PC-9 (cell line): ENCODE measurements at places on chromosomes 1 and 21.
A peak's percentile ranks its signal among the peaks of the same experiment; 100 is the strongest.

DNA sequence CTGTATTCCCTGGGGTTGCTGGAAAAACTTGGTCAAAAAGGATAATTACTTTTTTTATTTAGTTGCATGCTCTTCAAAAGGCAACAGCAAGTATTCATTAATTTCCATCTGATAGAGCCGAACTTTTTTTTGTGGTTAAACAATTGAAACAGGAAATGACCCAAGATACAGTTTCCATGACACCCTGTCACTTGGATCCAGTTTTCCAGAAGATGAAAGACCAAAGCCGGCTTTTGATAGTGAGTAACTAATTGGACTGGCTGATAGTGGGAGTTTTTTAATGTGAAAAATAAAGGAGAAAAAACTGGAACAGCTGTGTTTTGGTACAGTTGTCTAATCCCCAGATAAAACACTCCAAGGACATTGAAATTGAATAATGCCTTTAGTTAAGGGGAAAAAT, 33.0 kb downstream of the CACHD1 start:
- no peak for DNase-seq

DNA sequence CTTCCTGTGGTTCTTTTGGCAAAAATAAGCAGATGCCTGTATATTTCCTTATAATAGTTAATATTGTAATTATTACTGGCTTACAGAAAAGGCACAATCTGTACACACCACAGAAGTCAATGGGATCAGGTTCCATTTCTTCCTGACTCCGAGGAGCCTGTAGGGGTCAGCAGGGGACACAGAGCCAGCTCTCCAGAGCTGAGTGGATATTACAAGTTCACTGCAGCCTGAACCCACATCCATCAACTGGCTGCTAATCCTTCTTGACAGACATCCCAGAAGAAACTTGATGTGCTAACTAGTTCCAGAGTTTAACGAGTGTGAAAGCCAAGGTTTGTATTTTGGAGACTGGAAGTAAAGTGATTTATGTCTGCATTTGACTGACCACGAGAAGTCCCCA, 203.8 kb downstream of the LMX1A start:
- peak; percentile 56 for DNase-seq

- DNase-seq, result peak; percentile 37
Measured at GRCh38 chr1:227388214-227389168, 70.2 kb upstream of the CDC42BPA start.

GRCh38 chr21:17631195-17631594, 18.5 kb upstream of the BTG3 start:
- DNase-seq, result no peak

DNA sequence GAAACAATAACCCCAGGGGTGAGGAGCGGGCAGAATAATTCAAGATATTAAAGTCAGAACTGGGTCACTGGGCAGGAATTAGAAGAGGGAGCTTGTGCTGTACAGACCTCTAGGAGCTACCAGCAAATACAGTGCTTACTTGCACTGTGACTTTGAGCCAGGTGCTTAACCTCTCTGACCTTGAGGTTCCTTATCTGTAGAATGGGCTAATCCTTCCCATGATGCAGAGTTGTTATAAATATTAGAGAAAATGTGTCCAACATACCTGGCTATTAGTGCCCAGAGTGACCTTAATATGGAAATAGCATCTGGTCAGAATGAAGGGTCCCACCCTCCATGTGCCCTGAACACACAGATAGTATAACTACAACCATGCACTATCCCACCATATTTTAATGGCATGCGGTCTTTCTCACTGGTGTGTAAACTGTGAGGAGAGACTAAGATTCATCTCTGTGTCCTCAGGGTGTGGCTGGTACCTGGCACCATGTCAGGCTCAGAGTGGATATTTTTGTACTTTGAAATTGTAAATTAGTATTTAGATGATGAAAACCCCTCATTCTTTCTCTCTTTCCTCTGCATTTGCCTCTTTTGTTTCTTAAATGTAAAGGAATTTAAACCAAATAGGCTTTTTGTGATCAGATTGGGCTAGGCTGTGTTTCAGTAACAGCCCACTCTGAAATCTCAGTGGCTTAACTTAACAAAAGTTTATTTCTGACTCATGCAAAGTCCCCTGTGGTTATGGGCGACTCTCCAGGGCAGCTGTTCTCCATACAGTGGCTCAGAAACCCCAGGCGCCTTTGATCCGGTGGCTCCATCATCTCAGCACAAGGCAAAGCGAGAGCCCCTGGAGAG, 60.0 kb upstream of the ROR1 start:
- DNase-seq, result peak; percentile 37

DNA sequence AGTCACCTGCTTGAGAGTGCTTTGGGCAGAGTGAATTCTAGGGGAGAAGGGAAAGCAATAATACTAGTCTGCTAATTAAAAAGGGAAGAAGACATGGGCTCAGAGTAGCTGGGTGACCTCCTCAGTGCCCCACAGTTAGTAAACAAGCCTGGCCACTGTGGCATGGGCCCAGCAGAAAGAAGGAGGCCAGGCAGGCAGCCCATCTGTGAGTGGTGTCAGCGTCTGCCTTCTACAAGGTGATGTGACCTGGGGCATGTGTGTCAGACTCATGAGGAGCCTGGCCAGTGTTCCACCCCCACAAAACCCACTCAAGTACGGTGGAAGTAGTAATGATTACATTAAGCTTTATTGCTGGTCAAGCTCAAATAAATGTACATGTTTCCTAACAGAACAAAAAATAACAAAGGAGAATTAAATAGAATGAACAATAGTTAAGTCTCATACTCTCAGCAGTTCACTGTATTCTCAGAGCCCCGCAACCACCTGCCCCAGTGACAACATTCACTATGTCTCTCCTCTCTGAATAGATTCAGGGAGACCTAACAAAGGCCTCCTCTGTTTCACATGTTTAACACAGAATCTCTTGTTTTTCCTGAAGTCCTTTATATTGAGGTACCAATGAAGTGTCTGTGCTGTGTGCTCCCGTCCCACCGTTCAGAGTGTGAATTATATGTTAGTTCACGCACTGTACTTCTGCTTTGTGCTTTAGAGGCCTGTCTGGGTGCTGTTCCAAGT, 32.5 kb downstream of the SLC22A15 start:
- no peak for DNase-seq

- no peak for DNase-seq
Measured at GRCh38 chr1:163107655-163108054, 38.5 kb downstream of the RGS4 start.

DNA sequence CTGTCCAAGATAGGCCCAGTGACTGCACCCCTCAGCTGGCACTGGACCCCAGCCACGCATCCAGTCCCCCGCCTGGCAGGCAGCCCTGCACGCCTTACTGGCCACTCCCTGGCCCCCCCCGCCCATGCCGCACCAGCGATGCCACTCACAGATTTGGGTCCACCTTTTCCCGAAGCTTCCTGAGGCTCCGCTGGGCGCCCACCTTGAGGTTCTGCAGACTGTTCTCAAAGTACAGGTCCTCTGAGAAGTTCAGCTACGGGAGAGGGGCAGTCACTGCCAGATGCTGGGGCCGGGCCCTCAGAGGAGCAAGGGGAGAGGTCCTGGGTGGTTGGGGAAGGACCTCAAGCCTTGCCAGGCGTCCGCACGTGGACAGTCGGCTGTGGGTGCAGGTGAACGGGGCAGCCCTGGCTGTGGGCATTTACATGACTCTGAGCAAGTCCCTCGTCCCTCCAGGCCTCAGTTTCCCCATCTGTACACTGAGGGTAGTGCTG, 8.1 kb downstream of the PRXL2B start:
- no peak for DNase-seq

DNA sequence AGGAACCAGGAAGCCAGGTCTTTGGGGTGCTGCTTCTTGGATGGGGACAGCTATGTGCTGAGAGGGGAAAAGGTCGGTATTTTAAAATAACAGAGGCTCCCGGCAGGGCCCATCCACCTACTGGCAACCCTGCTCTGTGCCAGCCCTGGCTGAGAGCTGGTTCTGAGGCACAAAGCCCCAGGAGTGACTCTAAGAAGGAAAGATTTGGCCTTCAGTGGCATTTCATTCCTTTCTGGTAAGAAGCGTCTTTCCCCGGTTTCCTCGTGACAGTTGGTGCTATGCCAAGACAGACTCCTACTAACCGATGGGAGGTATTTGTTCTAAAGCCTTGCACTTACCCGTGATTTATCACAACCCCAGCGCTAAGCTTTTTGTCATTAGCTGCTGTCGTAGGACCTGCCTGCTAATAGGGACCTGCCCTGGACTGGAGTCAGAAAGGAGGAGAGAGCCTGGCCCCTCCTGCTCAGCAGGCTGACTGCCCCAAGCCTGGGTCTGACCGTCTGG, 123.1 kb upstream of the ADAR start:
- DNase-seq, result no peak

GRCh38 chr1:171251952-171252300, 3.6 kb downstream of the FMO1 start:
- DNase-seq, result no peak

DNA sequence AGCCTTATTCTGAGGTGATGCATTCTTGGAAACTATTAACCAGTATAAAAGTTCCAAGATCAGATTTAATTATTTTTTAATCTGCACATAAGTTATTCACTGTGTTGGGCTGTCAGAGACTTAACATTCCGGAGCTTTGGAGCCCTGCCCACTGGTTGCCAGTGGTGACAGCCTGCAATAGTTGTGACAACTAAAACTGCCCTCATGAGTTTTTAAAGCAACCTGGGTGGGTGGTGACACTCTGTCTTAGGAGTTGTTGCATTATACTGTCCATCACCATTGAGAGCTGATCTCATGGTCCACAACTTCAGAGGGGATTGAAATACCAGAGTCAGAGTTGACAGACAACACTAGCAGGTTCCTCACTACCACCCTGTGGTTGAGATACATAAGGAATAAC, 653.9 kb upstream of the USP24 start:
- DNase-seq, result no peak

DNA sequence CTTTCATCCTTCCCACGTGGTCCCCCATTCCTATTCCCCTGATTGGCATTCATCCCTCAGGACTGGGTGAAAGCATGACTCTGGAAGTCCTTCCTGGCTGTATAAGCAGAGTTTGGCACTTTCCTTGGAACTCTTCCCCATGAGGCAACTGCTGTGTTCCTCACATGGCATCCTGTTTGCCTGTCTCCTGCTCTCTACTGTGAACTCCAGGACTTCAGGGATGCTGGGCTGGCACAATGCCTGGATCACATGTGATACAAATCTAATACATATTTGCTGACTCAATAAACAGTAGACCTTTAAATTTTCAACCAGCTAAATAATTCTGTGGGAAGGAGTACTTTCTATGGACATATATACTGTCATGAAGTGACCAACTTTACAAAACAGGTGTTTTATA, 46.8 kb upstream of the EDEM3 start:
- DNase-seq, result no peak

DNA sequence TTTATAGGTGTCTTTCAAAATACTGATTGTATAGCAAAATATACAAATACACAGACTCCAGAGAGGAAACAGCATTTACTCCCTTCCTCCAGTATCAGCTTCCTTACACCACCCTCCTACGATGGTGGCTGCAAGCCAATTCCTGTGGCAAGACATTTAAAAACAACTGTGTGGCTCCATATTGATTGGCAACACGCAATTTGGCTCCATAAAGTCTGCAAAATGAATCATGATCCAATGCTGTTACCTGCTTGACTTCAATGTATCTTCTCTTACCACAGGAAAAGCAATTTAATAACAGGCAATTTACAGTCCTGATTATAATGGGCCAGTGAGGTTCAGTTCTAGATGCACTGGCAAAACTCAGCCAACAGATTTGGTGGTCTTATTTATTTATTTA, 19.7 kb upstream of the ATP6V1G3 start:
- DNase-seq, result no peak

GRCh38 chr1:159746666-159747065, 32.3 kb upstream of the CRP start:
- DNase-seq, result no peak

- peak; percentile 57 for DNase-seq
Measured at GRCh38 chr1:109509176-109510134, at the start of gene AMIGO1. AMIGO1 (minus strand) TSS chr1:109509727; CDS start chr1:109508912, 815 bp downstream.

GRCh38 chr1:29669912-29670311, 433.6 kb downstream of the PTPRU start:
- DNase-seq, result no peak

- no peak for DNase-seq
Measured at GRCh38 chr1:230425252-230426091, 660 bp downstream of the PGBD5 start.

DNA sequence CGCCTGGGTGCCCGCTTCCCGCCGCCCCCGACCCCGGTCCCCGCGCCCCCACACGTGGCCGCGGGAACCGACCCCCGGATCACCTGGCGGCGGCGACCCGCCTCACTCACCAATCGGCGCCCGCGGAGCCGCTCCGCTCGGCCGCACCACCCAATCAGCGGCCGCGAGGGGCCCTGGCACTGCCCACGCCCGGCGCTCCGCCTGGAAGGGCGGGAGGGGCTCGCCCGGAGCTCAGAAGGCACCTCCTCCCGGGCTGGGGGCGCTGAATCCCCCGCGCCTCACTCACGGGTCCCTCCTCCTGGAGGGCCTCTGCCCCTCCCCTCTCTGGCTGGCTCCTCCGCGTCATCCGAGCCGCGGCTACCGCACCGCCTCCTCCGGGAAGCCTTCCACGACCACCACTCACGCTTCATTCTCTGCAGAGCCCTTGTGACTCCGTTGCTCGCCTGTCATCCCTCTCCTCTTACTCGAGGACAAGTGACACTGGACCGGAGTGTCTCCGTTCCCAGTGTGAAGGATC, 374 bp downstream of the SH2D5 start:
- DNase-seq, result peak; percentile 35

GRCh38 chr1:19557609-19558051, 72.3 kb upstream of the CAPZB start:
- DNase-seq, result no peak

GRCh38 chr1:33854091-33854490, 9.8 kb upstream of the HMGB4 start:
- DNase-seq, result no peak

GRCh38 chr1:55990007-55990406, 589.4 kb downstream of the PLPP3 start:
- DNase-seq, result no peak

DNA sequence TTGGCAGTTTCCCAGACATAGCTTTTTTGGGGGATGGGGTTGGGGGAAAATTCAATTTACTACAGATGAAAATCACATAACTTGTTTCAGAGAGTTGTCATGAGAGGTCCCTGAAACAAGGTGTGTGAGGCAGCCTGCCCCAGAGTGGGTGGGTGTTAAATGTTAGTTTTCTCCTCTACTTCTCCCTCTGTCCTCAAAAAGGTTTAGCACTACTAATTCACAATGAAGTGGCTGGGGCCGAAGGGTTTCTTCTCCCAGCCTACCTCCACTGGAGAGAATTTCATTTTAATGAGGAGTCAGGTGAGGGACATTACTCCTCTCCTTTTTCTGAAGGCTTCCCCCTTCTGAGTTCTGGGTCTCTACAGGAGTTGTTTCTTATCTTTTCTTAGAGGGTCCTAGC, 103.3 kb downstream of the C1orf94 start:
- DNase-seq, result no peak
